NCI-H1930 (cell line): ENCODE measurements at places on chromosomes 1 and 21.

GRCh38 chr1:64754173-64754572 is 9.3 kb downstream of the RAVER2 start:
- DNase-seq: no peak

- DNase-seq: peak; percentile 57
These were observed 16.7 kb downstream of the RAB3B start for GRCh38 chr1:51973587-51974474.

DNA sequence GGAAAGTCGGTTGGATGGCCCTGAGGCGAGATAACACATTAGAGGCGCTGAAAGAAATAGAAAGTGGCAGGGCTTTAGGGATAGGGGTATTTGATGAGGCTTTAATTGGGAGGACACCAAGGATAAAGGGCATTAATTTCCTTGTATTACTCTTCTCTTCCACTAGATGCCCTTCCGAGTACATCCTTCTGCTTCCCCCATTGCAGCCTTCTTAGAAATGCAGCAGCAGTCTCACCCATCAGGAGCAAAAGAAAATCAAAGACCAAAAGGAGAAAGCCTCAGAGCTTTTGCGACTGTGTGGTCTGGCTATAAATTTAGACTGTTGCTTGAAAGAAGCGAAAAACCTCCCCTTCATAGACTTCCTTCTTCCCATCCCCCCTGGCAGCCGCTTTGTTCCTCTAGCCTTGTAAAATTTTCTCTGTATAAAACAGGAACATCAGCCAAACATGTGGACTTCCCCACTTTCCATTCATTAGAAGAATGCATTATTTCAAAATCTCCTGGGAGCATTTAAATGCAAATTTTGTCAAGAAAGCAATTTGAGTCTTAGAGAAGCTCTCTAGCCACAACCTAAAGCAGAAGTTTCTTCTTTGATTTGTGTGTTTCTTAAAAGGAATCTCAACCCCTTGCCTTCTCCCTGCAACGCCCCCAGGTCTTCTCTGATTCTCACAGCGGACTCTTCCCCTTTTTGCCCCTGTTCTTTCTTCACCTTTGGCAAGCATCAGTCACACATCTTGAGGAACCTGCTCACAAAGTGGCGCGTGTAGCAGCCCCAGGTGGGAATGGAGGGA is 76.6 kb downstream of the NDUFS5 start:
- DNase-seq: peak; percentile 27

DNA sequence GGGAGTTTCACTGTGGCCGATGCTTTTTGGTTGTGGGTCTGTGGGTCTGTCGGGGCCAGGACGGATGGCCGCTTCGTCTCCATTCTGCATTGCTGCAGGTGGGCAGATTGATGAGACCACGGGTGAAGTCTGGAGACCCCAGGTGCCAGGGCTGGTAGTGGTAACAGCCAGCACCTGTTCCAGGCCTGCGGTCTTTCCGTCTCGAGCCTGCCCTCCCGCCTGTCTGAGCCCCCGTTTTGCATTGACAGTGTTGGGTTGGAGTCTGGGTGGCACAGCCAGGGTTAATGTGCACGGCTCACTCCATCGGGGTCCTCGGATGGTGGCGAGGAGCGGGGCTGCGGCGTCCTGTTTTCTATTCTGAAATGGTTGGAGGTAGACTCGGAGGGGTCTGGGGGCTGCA is 24.2 kb downstream of the PRKCZ start:
- DNase-seq: no peak

- no peak for DNase-seq
These were observed 18.7 kb upstream of the CD55 start for GRCh38 chr1:207302618-207303393.

DNA sequence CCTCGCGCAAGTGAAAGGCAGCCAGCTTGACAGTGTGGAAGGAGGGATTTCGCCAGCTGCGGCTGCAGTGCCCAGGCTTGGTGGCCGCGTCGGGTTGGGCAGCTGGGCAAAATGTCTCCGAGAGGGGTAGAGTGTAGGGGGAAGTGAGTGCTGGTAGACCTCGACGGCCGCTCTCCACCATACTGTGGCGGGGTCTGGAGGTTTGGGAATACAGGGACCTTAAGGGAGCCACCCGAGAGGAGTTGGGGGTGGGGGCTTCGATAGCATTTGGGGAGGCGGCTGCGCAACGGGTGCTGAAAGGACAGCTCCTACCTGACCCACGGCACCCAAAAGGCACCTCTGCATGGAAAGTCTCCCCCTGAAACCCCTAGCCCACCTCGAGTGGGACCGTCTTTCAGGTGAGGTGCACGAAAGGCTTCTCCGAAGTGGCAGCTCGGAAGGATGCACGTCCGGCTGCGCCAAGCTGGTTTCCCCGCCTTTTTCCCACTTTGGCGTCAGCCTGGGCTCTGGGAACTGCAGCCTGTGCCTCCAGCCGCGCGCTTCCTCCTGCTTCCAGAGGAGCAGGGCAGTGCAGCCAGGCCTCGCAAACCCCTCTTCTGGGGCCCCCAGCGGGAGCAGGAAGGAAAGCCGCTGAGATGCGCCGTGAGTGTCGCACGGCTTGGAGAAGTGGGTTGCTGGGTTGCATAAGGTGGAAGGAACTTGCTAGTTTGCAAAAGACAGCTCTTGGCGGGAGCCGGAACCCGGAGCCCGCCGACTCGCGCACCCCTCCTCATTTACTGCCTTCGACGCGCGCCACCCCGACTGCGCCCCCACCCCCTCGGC is 531 bp upstream of the HMGN2 start:
- DNase-seq: peak; percentile 63

- no peak for DNase-seq
These were observed 261.5 kb downstream of the NFIA start for GRCh38 chr1:61343734-61344420.

DNA sequence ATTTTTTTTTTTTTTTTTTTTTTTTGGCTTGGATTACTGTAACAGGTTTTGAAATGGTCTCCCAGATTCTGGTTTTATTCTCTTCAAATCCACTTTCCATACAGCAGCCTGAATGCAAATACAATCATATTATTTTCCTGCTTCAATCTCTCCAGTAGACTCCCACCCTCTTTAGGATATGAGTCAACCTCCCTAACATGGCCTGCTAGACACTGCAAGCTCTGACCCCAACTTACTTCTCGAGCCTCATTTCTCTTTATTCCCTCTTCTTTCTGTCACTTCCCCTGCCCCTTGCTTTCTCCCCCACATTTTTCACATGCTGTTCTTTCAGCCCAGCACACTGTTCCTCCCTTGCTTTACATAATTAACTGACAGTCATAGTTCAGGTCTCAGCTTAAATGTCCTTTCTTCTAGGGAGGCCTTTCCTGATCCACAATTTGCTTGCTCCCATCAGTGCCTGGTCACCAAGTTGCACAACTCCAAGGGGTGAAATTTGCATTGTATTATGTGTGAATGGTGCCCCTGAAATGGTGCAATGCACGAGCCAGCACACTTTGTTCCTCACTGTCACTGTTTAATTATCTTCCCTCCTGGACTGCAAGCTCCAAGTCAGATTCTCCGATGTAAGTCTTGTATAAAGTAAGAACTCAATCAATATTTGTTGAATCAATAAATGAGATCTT is 22.1 kb upstream of the IL19 start:
- no peak for DNase-seq

- no peak for DNase-seq
These were observed 4.7 kb upstream of the DMBX1 start for GRCh38 chr1:46484783-46485490.

DNA sequence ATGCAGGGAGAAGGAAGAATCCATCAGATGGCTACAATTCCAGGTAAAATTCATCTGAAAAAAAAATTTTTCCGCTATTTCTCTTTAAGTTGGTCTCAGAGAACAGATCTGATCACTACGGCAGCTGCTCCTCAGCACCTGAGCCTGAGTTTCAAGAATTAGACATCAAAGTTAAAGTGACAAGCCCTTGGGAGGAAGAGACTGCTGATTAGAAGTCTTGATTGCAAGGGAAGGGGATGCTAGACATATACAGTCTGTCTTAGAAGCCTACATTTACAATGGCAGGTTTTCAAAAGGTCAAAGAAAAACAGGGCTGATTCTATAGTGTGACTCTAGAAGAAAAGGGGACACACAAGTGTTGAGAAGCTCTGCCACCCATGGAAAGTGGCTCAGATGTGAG is 48.3 kb downstream of the SUSD4 start:
- no peak for DNase-seq

DNA sequence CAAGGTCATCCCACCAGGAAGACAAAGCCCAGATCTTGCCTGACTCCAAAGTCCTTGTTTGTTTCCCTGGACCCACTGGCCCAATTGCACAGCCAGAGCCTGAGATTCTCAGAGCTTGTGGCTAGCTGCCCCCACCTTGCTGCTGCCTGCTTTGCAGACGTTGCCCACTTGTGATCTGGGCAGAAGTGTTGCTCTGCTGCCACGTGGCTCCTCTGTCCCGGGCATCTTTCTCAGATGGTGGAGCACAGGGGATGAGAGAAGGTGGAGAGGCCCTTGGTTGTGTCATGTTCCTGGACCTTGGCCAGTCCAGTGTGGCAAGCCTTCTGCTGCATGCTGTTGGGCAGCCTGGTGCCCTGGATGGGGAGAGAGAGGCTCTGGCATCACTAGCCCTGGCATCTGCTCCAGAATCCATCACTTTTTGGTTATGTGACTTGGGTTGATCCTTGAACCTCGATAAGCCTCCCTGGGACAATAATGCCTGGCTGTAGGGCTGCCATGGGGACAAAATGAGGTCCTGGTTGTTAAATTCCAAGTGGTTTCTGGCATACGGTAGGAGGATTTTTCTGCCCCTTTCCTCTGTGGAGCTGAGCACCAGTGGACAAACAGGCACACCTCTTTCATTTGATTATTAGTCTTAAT is 1.5 kb upstream of the NR0B2 start:
- DNase-seq: no peak

- no peak for DNase-seq
These were observed 204.7 kb downstream of the MATN1 start for GRCh38 chr1:30518696-30519095.

- DNase-seq: no peak
These were observed 257.9 kb upstream of the AJAP1 start for GRCh38 chr1:4396551-4396950.

- peak; percentile 45 for DNase-seq
These were observed 34.9 kb upstream of the PPP1R15B start for GRCh38 chr1:204446413-204447111.

DNA sequence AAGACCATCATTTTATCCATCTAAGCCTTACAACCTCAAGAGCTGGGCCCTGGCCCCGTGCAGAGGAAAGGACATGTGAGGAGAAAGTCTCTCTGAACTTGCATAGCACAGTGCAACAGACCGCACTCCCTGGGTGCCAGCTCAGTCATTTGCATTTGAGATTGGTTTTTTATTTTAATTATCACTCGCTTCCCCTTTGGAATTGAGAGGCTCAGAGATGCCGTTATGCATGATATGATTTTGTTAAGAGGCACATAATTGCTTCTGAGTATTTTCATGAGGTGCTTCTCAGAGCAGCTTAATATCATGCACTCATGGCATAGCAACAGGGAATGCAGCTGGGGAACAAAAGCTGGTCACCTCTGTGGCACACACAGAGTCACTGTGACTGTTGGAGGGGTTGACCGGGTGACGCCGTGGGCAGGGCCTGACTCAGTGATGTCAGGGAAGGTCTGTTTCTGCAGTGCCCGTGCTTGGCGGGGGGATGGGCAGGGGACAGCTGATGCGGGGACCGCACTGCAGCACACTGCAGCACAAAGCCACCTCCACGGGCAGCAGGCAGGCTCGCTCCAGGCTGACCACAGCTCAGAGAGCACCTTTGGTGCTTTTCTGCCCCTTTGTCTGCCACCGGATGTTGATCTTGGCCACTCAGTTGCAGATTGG is 43.2 kb upstream of the VAMP3 start:
- no peak for DNase-seq

GRCh38 chr21:42374457-42374856 is 8.1 kb upstream of the TFF1 start:
- no peak for DNase-seq

- DNase-seq: no peak
These were observed 34.7 kb upstream of the PDE9A start for GRCh38 chr21:42618707-42619102.

DNA sequence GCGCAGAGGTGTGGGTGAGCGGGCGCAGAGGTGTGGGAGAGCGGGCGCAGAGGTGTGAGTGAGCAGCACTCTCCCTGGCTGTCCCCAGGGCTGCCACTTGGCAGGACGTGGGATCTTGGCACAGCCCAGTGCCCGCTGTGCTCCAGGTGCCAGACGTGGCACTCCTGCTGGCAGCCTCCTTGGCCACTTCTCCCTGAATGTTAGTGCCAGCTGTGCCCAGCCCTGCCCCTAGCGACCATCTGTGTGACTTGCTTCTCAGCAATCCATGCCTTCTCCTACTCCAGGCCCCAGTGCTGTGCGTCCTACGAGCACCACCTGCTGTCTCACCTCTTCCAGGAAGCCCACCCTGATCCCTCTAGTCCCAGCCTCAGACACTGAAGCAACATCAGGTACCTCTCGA is 30.5 kb downstream of the KRTAP10-1 start:
- DNase-seq: no peak

GRCh38 chr1:208977638-208978256 is 605.8 kb upstream of the CAMK1G start:
- no peak for DNase-seq

DNA sequence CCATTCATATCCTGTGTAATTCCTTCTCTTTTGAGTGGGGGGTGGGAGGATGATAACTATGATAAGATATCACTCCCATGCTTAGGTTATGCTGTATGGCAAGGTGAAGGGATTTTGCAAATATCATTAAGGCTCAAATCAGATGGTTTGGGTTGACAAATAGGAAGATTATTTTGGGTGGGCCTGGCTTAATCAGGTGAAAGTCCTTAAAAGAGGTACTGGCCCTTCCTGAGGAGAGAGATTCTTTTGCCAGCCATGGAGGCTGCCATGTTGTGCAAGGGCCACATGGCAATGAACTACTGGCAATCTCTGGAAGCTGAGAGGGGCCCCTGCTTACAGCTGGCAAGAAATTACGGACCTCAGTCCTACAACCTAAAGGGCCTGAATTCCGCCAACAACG is 174.6 kb upstream of the FOXD3 start:
- DNase-seq: no peak

GRCh38 chr1:215226757-215227156 is 144.2 kb downstream of the KCNK2 start:
- no peak for DNase-seq

- no peak for DNase-seq
These were observed 29.3 kb downstream of the SELL start for GRCh38 chr1:169682071-169682470.

DNA sequence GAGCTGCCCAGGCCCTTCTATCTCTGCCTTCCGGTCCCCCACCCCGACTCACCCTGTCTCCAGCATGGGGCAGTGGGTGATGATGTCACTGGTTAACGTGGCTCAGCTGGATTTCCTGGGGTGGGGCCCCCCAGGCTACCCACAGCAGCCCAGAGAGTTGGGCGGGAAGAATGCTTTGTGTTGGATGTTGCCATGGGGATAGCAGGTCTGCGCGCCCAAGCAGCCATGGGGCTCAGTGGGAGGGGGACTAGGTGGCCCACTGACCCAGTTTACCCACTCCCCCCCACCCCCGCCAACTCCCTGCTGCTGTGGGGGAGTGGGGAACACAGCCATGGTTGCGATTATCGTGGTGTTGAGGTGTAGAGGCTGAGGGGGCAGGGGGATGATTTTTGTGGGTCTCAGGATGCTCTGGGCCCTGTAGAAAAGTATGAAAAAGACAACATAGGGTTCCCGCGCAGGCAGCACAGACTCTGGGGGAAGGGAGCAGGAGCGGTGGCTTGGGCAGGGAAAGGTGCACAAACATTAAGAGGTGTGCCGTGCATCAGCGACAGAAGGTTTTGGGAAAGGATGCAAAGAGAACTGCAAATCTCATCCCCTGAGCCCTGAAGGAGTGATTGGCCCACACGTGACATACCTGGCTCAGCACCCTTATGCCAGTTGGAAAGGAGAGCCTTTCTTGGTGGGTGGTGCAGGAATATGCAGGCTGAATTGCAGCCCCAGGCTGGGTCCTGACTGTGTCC is 8.5 kb downstream of the CELSR2 start:
- DNase-seq: no peak
